ENCODE measurements at places on chromosomes 16 and 17.

DNA sequence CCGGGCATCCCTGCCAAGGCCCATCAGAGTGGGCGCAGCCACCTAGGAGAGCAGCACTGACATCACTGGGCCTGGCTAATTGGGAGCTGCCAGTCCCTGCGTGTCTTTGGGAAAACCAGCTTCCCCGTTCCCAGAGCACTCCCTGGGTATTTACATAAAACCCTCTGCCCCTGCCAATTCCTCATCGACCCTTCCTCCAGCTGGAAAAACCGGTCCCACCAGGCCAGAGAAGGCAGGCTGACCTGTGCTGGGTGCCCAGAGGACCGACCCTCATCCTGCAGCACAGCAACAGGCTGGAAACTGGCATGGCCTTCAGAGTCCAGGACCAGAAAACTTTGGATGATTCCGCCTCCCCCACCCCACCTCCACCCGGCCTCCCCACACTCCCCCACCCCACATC, 8.2 kb upstream of the FOXN1 start:
- no peak for DNase-seq

GRCh38 chr16:12245921-12246720, 269.6 kb downstream of the SNX29 start:
- peak; percentile 98 for DNase-seq

DNA sequence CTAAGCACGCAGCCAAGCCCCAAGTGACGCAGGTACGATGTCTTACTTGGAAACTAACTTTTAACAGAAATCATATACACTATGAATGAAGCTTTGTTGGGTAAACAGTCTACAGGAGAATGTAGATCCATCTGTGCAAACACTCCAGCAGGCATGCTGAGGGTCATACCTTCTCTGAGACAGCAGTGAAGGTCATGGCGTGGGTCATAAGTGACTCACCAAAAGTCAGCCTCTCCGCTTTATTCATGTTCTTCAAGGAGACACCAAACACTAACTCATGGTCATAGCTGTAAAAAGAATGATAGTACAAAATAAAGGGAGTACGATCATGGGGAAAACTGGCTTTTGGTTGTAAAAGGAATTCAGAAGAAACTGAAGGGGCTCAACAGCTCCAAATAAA, 20.6 kb downstream of the BLMH start:
- DNase-seq, result no peak

- DNase-seq, result no peak
Observed at GRCh38 chr16:64880006-64880405, 241.9 kb downstream of the CDH11 start.

DNA sequence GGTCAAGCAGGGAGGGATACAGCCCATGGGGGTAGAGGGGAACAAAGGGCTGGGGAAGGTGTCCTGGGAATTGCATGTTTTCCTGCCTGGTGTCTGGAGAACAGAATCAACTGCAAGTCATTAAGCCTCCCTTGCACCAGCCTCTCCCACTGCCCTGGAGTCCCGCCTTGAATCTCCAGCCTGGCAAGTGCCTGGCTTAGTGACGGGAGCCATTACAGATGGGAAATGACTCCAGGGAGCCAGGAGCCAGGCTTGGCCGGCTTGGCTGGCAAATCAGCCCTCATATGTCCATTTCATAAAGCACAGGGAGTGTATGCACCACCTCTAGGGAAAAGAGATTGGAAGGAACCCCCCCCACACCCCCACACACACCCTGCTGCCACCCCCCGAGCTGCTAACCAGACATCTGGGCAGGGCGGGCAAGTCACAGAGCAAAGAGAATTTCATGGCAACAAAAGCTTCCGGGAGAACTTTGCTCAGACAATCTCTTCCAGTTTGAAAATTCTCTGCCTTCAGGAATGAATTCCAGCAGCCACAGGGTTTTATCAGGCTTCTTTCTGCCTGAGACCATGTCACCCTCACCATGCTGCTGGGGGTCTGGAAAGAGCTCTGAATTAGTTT, 127.7 kb downstream of the NTN1 start:
- DNase-seq, result no peak

DNA sequence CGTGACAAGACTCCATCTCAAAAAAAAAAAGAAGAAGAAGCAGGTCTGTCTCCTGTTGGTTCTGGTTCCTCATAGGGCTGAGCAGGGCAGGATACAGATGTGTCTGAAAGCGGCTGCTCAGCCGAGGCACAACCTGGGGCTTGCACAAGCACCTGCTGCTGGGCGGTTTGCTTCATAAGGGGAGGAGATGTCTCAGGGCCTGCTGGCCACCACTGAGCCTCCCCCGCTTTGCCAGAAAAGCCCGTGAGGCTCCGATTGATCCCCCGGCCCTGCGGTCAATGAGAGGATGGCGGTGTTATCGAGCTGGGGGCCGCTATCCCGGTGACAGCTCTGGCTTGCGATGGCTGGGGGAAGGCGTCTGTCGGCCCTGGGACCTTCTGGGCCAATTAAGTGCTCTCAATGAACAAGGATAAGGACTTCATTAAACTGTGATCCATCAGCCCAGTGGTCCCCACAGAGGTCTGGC, 162.0 kb downstream of the SDK2 start:
- no peak for DNase-seq

DNA sequence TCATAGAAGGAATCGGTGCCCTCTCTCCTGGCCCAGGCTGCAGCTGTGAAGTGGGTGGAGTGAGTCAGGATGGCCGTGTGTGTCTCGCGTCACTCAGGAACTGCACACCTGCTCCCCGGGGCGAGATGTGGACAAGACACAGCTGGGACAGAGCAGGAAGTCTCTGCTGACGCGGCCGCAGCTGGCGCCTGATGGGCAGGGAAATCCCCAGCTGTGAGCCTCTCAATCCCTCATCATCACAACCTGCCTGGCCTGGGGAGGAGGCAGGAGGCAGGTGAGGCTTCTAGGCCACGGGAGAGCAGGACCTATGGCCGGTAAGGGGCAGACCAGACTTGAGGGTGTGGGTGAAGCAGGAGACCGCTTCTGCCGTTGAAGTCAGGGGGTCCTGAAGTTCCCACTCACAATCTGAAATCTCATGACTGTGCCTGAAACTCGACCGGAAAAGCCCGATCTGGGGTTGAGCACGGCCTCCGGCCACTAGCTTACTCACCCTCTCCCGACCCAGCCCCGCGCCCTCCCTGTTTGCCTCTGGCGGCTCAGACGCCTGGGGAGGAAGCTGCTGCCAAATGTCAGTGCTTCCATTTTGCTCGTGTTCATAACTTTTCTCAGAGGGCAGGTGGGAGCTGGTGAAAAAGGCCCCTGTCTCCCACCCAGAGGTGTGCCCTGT, 1.1 kb upstream of the TRPV3 start:
- DNase-seq, result peak; percentile 47

- no peak for DNase-seq
Observed at GRCh38 chr17:33205552-33205951, 87.5 kb downstream of the ASIC2 start.

DNA sequence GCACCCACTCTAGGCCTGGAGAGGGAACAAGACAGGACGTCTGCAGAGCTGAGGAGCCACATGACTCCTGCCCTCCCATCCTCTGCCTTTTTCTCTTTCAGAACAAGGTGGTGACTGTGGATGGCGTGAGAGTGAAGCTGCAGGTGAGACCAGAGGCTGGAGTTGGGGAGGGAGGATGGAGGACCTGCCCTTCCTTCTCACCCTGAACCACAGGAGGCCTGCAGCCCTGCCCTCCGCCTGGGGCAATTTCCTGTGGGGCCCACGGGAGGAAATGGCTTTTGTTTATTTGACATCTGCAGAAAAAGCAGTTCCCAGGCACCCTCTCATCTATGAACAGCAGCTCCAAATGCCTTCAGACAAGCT, 5.1 kb downstream of the RAB37 start:
- peak; percentile 74 for DNase-seq

GRCh38 chr16:68369697-68370580, 59.1 kb downstream of the PRMT7 start:
- DNase-seq, result no peak

DNA sequence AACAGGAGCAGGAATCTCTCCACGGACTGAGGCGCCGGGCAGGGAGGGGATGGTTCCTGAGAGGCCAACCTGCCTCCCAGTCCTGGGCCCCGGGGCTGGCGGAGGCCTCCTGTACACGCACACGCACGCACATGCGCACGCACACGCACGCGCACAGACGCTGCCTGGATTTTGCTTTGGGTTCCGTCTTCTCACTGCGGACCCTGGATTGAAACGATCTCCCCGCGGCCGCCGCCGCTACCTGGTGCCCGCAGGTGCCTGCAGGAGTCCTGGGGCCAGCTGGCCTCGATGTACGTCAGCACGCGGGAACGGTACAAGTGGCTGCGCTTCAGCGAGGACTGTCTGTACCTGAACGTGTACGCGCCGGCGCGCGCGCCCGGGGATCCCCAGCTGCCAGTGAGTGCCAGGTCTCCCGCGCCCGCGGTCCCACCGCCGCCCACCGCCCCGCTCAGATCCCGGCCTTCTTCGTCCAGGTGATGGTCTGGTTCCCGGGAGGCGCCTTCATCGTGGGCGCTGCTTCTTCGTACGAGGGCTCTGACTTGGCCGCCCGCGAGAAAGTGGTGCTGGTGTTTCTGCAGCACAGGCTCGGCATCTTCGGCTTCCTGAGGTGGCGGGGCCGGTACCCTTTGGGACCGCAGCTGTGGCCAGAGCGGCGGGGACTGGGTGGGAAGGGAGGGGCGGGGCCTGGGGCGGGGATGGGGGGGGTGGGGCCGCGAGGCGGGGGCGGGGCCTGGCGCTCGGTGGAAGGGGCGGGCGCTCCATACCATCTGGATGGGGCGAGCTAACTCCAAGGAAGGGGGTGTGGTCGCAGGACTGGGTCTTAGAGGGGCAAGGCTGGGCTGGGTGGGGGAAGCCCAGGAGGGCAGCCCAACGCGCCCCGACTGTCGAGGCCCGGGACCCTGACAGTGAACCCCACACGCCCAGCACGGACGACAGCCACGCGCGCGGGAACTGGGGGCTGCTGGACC, 12.3 kb downstream of the CES4A start:
- DNase-seq, result peak; percentile 70

DNA sequence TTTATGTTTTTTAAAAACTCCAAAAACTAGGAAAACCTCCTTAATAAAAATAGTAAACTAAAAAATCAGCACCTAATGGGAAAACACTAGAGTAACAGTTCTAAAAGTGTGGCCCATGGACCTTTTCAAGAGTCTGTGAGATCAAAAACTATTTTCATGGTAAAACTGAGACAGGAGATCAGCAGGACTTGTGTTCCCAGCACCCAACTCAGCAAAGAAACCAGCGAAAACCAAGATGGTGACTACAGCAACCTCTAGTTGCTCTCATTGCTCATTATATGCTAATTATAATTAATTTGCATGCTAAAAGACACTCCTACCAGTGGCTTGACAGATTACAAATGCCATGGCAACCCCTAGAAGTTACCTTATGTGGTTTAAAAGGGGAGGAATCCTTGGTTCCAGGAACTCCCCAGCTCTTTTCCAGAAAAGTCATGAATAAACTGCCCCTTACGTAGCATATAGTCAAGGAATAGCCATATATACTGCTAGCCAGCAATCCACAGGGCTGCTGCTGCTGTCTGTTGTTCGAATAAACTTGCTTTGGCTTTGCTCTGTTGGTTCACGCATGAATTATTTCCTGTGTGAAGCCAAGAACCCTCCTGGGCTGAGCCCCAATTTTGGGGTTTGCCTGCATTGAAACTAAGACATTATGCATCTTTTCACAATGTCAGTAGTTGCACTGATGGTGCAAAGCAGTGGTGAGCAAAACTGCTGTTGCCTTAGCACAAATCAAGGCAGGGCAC, 12.4 kb downstream of the CMTR2 start:
- no peak for DNase-seq

- peak; percentile 83 for DNase-seq
Observed at GRCh38 chr17:36742267-36743000, 141.1 kb downstream of the MRM1 start.

GRCh38 chr16:20004931-20005330, 68.8 kb downstream of the GPR139 start:
- DNase-seq, result peak; percentile 6

DNA sequence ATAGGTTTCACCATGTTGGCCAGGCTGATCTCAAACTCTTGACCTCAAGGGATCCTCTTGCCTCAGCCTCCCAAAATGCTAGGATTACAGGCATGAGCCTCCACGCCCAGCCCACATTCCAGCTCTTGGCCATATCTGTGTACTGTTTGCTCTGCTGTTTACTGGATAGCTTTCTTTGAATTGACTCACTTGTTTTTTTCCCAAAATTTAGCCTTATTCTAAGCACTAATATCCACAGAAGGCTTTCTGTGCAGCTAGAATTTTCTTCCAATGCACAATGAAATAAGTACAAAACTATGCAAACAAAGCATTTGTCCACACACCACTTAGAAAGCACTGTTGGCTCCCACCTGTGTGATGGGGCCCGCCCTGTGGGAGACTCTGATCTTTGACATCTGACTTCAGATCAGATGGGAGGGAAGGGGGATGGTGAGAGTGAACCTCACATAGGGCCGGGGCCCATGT, 72.2 kb downstream of the CLEC16A start:
- DNase-seq, result peak; percentile 86

DNA sequence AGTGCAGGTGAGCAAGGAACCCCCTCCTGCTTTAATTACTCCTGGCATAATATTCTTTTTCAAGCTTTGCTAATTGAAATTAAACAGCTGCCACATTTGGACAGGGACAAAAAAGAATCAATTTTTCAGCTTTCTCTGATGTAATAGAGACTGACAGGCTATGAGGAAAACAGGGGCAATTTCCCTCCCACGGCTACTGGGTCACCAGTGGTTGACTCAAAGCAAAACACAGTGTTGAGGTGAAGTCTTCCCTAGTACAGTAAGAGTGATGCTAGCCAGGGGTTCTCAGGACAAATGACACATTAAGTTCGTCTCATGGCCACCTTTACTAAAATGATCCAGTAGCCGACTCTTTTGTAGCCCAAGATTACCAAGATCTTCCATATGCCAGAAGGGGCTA, 38.6 kb upstream of the PMFBP1 start:
- peak; percentile 66 for DNase-seq

DNA sequence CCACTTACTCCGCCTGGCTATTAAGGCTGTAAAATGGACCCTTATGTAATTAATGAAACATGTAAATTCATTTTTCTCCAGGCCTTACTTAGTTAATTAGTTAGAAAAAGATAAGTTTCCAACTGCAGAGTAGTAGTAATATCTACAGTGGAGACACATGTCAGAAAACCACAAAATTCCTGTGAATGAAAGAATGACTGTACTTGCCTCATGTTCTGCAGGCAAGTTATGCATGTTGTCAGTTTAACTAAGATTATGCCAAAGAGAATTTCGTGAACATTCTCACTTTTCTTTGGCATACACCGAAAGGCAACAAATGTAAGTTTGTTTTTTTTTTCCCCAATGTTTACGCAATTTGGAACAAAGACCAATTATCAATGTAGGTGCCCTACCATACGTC, 16.8 kb upstream of the CCL1 start:
- DNase-seq, result no peak

GRCh38 chr16:85465328-85466303, 147.5 kb upstream of the GSE1 start:
- peak; percentile 62 for DNase-seq
